NCI-H1436 treated with DMSO at 0.1 percent for 48 hours (cell line): ENCODE measurements at places on chromosomes 7 and 10.

GRCh38 chr7:33233659-33234058, 104.3 kb downstream of the BBS9 start:
- DNase-seq: no peak

GRCh38 chr10:12418725-12419261, 69.4 kb downstream of the CAMK1D start:
- no peak for DNase-seq

DNA sequence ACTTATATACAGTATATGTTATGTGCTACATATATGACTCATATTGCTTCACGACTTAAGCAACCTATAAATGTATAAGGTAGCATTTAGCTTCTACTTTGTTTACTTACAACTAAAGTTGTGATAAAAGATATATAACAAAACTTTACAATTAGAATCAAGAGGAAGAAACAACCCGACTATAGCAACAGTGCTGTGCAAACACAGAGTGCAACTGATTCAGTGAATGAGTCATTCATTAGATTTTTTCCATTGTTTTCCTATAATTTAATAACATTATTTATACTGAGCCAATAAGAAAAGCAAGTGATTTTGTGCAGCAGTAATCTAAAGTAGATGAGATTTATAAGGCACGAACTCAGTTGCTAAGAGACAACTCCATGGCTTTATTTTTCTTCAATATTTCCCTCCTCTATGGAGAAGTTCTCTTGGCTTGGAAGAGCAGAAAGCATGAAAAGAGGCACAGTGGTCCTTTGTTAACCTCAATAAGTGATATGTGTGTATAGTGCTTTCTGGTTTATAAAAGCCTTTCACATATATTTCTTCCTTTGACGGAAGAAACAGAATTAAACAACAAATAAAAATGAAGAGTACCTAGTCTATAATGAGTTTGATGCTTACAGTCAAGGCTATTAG, 19.8 kb downstream of the CEP41 start:
- DNase-seq: peak; percentile 36

DNA sequence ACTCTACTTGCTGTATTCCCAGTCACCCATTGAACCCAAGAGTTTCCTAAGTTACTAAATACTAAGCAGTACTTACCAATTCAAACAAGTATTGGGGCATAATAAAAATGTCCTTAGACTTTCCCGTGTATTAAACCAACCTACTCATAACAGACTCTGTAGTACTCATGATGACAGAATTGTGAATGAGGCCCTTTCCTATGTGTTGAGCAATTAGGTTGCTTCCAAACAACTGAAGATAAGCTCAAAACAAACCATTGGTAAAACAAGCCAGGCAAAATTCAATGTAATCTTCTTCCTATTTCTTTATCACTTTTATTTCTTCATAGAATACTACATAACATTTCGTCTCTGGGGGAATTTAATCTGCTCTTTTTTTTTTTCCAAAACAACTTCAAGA, 106.5 kb upstream of the ANK3 start:
- DNase-seq: no peak

DNA sequence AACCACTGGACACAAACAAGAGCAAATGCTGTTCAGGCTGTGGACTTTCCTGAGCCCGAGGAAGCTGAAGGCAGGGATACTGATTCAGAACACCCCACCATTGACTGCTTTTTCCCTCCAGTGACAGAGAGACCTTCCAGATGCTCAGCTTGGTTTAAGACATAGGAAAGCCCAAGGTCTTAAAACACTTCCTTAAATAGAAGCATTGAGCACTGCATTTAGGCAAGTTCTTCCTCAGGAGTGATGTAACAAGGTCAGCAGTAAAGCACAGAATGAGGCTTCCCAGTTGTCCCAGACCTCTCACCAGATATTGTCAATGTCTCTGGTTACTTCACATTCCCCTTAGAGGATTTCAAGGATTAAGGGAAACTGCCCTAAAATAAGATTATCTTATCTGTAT, 19.6 kb upstream of the CDCA7L start:
- DNase-seq: no peak

DNA sequence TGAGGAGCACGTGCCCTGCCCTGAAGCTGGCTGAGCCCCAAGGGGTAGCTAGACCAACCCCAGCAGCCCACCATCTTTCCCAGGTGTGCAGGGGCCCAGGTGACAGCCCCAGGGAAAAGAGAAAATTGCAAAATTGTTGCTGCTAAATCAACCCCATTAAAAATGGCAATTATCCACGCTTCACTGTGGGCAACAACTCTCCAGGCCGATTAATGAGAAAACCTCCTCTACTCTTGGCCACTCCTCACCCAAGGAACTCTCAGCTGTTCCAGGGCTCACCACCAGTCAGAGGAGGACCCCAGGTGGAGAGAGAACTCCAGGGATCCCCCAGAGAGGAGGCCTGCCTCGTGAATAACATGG, 516.1 kb upstream of the MGMT start:
- no peak for DNase-seq

DNA sequence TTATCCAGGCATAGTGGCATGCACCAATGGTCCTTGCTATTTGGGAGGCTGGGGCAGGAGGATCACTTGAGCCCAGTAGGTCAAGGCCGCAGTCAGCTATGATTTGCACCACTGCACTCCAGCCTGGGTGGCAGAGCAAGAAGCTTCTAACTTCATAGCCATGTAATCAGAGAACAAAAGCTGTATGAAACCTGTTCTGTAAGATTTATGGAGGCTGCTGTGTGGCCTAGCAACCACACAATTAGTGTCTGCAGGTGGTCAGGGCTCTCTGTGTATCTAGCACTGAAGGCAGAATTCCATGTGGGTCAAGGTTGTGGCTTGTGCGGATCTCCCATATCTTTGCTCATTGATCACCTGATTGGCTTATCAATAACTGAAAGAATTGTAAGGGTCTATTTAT, 221.5 kb upstream of the FOXK1 start:
- DNase-seq: no peak

- DNase-seq: no peak
These were observed 134.3 kb downstream of the VIPR2 start for GRCh38 chr7:159010411-159010810.

GRCh38 chr7:2821842-2822507, 22.1 kb downstream of the GNA12 start:
- DNase-seq: no peak

DNA sequence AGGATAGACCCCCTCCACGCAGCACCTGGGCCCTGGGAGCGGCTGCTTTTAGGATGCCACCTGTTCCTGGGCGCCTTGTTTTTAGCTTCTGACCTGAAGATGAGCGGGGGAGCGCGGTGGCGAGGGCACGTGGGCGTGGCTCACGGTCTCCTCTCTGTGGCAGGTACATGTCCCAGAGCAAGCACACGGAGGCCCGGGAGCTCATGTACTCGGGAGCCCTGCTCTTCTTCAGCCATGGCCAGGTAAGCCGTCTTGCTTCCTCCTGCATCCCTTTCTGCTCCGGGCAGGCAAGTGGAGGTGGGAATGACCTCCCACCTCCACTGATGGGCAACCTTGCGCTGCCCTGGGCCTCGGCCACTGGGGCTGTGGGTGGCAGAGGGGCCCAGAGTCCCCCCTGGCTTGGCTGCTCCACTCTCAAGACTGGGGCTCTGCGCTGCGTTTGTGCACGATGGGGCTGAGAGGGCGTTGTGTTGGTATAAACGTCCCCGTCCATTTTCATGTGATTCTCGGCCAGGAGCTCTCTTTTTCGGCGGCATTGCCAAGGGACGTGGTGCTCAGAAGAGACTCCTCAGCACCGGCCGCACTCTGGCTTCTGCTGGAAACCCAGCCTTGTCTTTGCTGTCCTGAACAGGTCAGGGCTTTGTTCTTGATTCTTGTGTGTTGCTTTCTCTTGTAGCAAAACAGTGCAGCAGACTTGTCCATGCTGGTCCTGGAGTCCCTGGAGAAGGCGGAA, 9.7 kb downstream of the GET4 start:
- no peak for DNase-seq
